Activated CD8-positive, alpha-beta memory T cell treated with anti-CD3 and anti-CD28 coated beads for 36 hours (primary cell): ENCODE measurements at places on chromosomes 6 and 20. TPM values are rescaled to one million over a fixed set of nuclear protein-coding genes. Genes with fewer than 3 reads are reported as not detected.

Gene PTCHD4
- total RNA-seq = not detected

Gene ZBP1
- total RNA-seq = not detected

Gene SPATA25
- 1.7 TPM for total RNA-seq

Gene PPP1R18
- total RNA-seq = 149 TPM

Gene PHACTR1
- total RNA-seq = 0.02 TPM

Gene GRIK2
- total RNA-seq = not detected

Gene PSORS1C2
- total RNA-seq = not detected

Gene CCN6
- total RNA-seq = not detected

Gene MAPK13
- 70.1 TPM for total RNA-seq

Gene LHFPL5
- total RNA-seq = not detected

Gene WFDC5
- not detected for total RNA-seq

Gene FOXP4
- 21.0 TPM for total RNA-seq

Gene HCRTR2
- not detected for total RNA-seq

Gene VGLL2
- total RNA-seq = not detected

Gene GTSF1L
- not detected for total RNA-seq

Gene EHMT2
- 67.4 TPM for total RNA-seq

Gene CST1
- not detected for total RNA-seq

Gene TMC2
- not detected for total RNA-seq

Gene RNF182
- not detected for total RNA-seq

Gene SRMS
- total RNA-seq = not detected
